ENCODE measurements at places on chromosomes 5 and 9.

DNA sequence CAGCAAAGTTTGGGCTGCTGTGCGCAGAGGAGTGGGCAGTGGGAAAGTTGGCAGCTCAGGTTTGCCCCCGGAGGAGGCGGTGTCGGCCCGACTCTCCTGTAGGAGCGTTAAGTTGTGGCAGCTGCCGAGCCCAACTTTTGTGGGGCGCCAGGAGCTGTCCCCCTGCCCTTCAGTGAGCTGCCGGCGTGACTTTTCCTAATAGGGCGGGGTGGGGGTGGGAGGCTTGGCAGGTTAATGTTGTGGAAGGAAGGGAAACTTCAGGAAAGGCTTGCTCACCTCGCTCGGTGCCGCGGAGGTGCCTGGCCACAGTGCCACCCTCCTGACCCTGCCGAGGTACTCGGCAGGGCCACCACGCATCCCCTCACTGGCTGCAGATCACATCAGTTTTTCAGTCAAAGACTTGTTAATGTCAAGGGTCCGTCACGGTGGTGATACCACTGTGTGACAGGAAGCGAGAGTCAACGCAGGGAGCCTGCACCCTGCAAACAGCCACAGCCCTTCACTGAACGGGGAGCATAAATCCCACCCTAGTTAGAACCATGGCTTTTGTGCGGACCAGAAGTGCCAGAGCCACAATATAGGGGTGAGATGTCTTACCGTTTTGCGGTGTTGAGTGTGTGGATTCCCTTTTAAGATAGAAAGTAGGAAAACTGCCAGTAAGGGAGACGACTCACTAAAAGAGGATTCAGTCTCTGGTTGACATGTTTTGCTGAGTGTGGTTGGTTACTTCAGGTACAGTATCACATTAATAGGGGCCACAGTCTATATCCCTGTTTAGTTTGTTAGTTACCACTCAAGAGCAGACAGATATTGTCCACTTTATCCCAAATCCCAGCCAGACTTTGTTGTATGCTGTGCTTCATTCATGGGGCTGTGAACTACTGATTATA lies 796 bp downstream of the LNPEP start:
- DNase-seq = no peak

DNA sequence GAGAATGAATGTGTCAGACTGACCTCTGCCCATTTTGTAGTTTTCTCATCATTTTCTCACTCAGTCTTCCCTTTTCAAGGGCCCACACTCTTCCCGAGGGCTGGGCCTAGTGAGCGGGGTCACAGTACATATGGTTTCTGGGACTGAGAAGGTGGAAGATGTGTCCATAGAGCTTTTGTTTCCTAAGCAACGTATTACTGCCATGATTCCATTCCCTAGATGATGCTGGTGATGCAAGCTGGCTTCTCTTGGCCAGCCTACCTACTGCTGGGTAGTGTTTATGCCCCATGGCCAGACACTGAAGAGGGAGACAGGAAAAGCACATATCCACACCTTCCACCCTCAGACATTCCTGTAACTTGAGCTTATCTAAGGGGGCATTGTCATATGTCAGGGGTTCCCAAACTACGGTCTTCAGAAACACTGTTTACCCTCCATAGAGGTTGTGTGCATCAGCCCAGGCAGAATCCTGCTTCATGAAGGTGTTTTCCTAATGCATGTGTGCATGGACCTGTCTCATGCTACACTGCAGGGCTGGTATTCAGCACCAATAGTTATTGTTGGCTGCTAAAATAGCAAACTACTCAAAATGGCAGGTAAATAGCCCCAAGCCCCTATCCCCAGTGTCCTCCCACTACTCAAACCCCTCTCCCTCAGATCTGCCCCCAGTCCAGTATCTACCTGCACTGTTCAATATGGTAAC lies 9.5 kb downstream of the IRF1 start:
- no peak for DNase-seq

GRCh38 chr9:106723926-106724325 lies 139.0 kb upstream of the ZNF462 start:
- no peak for DNase-seq

DNA sequence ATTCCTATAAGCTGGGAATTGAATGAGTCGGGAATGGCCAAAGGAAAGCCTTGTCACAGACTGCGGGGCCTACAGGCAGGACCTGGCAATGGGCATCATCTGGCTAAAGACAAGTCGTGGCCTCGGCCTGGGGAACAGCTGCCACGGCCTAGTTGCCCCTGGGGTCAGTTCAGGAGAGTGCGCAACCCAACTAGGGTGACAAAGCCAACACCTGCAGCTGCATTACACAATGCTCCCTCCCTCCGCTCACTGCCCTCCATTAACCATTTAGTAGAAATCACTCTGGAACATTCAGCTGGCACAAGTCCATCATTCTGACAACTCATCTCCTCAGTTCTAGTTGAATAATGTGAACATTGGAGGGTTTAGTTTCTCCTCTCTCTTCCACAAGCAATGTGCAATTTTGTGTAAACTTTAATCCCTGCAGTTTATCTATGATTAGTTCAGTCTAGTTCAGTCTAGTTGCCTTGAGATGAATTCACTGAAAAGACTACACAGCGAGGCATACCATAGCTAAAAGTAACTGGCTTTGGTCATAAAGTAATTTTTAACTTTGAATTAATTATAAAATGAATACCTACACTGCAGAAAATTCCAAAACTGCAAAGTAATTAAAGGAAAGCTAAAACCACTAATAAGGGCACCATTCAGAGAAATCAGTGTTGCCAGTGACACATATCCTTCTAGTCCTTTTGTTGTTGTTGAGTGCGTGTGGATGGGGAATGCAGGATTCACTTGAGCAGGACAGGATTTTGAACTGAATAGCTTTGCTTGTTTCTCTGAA lies 5.1 kb downstream of the GLDC start:
- DNase-seq = no peak

DNA sequence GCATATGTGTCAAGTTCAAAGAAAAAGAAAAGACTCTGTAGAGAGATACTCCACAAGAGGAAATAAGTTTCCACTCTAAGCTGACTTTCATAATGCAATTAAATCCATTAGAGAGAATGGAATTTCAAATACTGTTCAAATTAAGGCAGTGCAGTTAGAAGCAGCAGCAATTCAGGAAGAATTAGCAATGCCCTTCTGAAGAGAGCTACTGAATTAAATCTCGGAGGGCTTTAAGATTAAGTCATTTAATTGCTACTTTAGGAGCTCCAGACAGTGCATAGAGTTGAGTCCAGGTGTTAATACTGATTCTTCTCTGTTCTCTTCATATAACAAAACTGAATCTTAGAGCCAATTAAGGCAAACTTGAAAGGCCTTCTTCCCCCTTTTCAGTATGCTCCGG lies 8.5 kb downstream of the CDH12 start:
- DNase-seq = no peak

DNA sequence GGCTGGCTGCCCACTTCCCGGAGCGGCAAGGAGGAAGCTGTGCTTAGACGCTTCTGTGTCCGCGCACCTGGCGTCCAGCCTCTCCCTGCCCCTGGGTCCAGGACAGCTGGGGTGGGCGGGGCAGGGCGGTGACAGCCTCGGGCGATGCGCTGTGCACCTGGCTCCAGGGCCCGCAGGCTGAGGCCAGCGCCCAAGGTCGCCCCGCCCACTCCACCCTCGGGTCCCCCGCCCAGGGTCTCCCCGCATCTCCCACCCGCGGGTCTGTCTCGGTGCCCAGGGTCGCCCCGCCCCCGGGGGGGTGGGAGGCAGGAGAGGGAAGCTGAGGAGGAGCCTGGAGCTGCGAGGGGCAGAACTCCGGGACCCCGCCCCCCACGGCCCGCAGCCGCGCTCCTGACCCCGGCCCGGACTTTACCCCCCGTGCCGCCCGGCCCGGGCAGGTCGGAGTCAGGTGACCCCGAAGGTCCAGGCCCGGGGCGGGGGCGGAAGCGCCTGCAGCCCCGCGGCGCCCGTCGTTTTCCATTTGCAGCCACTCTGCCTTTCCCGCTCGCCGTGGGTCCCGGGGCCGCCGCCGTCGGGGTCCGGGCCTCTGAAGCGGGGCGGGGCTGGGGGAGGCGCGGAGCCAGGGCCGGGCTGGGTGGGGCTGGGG lies at the start of gene ENTPD8:
Gene ENTPD8 (minus strand): TSS at position 69 of the 646 bp plus-strand sequence. CDS start 3,072 bp downstream, outside the sequence.
- DNase-seq = no peak

DNA sequence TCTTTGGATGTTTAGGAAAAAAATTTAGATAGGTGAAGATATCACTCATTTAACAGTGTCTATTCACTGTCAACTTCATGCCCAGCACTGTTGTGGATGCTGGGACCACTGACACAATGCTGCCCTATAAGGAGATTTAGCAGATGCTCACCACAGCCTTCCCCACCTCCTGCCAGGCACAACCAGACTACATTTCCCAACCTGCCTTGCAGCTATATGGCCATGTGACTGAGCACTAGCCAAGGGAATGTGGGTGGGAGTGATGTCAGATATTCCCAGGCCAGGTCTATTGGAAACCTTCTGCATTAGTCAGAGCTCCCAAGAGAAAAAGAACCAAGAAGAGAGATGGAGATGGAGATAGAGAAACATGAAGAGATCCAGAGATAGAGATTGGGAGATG lies 302.6 kb upstream of the TAS2R1 start:
- DNase-seq = no peak

DNA sequence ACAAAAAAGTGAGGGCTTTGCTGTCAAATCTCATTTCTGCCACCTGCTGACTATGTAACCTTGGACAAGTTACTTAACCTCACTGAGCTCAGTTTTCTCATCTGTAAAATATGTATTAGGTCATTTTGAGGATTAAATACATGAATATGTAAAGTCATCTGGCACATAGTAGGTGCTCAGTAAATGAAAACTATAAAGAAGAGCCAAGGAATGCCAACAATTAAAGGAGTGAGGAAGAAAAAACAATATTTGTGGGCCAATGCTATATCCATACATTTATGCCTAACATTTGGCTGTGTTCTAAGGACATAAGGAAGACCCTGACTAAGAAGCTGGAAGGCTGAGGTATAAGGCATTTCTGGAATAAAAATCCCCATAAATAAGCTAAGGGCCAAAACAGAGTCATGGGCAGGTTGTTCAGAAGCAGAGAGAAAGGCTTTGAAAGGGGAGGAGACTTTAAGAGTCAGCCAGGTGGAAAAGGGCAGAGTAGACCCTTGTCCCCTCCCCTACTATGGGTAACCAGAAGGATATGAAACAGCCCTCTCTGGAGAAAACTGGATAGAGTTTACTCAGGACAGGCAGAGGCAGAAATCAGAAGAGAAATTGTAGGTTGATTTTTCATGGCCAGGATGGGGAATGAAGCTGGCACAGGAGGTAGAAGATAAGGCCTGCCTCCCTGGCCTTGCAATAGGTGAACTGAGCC lies 47.6 kb upstream of the SIL1 start:
- no peak for DNase-seq

- no peak for DNase-seq
Observed at GRCh38 chr5:135222171-135222681, 176.8 kb downstream of the MACROH2A1 start.

- no peak for DNase-seq
Observed at GRCh38 chr5:133746834-133747233, 134.5 kb upstream of the FSTL4 start.

- no peak for DNase-seq
Observed at GRCh38 chr9:89622933-89623861, 18.4 kb downstream of the GADD45G start.

GRCh38 chr9:78605041-78606000 lies 308.4 kb downstream of the PSAT1 start:
- DNase-seq = no peak

- DNase-seq = no peak
Observed at GRCh38 chr5:154264549-154265196, 74.1 kb downstream of the GALNT10 start.

DNA sequence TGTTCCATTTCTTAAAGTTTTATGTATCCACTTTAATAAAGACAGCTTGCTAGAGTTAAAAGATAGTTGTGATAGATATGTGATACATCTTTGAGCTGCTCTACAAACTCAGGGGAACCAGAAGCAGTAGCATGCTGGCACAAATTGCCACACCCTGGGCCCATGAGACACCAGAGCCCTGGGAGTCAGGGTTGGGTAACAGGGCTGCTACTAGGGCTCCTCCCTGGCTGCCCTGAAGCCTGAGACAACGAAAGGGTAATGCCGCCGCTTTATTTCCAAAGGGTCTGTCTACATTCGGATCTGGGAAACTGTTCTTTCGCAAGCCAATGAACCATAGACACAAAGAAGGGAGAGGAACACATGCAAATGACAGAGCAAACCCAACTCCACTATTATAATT lies 29.2 kb downstream of the PTPN3 start:
- DNase-seq = no peak

DNA sequence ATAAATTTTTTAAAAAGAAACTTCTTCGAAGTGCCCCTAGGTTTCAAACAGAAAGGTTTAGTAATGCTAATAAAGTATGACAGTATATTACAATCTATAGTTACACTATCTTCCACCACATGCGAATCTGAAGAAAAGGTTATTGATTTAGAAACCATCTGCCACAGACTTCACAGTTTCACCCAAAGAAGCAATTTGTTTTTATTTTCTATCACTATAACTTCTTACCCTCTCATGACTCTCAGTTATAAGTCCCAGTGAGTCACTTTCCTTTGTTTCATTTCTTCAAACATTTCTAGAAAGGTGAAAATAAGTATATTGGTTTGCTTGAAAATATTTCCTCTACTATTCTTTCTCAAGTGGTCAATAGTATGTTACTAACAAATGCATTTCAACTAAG lies 93.6 kb downstream of the MCTP1 start:
- no peak for DNase-seq

GRCh38 chr5:173613433-173614159 lies 2.9 kb downstream of the BOD1 start:
- no peak for DNase-seq

DNA sequence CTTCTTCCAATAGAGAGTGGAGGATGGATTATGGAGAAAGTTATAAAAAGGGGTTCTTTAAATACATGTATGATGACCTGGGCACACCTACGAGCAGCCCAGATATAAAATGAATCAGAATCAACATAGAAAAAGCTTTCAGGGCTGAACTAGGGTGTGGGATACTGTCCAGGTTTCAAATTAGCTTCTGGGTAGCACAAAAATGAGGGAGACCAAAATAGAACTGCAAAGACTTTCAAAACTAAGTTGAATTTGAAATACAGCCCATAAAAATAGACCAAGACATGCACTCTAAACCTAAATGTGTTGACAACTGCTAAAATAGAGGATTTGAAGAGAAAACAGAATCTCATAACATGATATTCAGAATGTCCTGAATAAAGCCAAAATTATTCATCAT lies 17.0 kb downstream of the ZNF484 start:
- DNase-seq = no peak

GRCh38 chr5:127872494-127872893 lies 169.3 kb downstream of the CCDC192 start:
- no peak for DNase-seq

DNA sequence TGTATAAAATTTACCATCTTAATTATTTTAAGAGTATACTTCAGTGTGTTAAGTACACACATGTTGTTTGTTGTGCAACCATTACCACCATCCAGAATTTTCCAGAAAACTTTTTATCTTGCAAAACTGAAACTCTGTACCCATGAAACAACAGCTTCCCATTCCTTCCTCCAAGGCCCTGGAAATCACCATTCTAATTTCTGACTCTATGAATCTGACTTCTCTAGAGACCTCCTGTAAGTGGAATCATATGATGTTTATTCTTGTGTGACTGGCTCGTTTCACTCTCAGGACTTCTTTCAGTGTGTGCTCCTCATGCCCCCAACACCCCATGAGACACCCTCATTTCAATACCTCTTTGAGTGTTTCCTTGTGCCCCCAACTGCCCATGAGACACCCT lies 60.4 kb upstream of the COL15A1 start:
- no peak for DNase-seq

- DNase-seq = no peak
Observed at GRCh38 chr5:68947986-68948385, 145.8 kb upstream of the SLC30A5 start.

Measured in cortex of kidney (tissue), 1 donor.